A549 treated with AZD2906 at 1 μM for 4 hours (cell line): ENCODE measurements at places on chromosomes 16 and 17. TPM values are rescaled to one million over a fixed set of nuclear protein-coding genes. Genes with fewer than 3 reads are reported as not detected.

CCL4 gene
- 0.09 TPM in 1 of 5 replicates, not detected in the others for total RNA-seq

CD300LD gene
- total RNA-seq: not detected in 5 replicates

ABCA6 gene
- 0.05 to 0.06 TPM in 2 of 5 replicates, not detected in the others for total RNA-seq

OMG gene
- not detected in 5 replicates for total RNA-seq
